Activated CD4-positive, alpha-beta T cell treated with anti-CD3 and anti-CD28 coated beads, Interleukin-2, Interleukin-6, amounts not matched to agents 100 ng/mL and 50 ng/mL, durations not matched to agents 16 hours and 8 hours (primary cell): ENCODE measurements at places on chromosomes 1 and 21.

- DNase-seq: no peak
Measured at GRCh38 chr1:81660286-81660685, 140.4 kb upstream of the ADGRL2 start.

GRCh38 chr1:51569284-51570062 is 47.4 kb upstream of the OSBPL9 start:
- DNase-seq: peak; percentile 83

DNA sequence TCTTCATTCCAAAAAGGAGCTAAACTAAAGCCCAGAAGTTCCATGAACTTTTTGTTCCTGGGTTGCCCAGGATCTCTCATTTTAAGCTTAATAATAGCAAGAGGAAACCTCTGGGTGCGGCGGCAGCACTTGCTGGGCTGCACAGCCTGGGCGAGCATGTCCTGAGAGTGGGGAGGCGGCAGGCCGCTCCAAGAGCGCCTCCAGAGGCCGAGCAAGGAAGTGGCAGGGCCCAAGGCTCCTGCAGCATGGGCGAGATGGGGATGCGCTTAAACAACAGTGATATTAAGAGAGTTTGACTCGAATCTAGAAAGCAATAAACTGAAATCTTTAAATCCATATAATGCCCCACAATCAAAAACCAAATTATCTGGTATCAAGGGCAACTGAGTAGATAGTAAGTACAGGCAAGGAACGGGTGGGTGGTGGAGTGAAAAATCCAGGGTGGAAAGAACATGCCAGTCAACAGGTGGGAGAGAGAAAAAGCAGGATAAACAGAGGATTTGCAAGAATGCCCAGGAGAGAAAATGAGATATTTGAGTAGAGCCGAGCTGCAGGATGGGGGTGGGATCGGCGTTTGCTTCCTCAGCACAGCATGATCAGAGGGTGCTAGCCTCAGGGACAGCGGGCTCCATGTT is 14.1 kb upstream of the TNR start:
- peak; percentile 49 for DNase-seq

GRCh38 chr1:241640867-241641622 is 876 bp upstream of the CHML start:
- DNase-seq: no peak

GRCh38 chr1:170267317-170267716 is 121.6 kb downstream of the NTMT2 start:
- no peak for DNase-seq

GRCh38 chr1:31413405-31414001 is 490 bp downstream of the SERINC2 start:
- no peak for DNase-seq

DNA sequence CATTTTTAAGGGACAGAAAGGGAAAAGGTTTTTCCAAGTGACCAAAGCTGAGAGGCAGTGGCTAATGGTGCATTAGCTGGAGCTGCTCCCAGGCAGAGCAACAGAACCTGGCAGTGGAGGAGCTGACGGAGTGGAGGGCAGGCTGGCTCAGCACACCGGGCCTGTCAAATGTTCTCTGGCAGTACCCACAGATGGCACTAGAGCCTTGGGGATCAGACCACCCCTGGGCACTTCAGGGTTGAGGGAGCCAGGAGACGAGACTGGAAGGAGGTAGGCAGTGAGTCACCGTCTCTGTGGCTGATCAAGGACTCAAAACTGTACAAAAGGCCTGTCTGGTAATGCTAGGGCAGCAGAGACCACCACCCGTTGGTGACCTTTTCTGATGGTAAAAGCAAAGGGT is 121.7 kb upstream of the KIAA0040 start:
- DNase-seq: no peak

- no peak for DNase-seq
Measured at GRCh38 chr1:19360843-19361610, 48.9 kb downstream of the SLC66A1 start.

DNA sequence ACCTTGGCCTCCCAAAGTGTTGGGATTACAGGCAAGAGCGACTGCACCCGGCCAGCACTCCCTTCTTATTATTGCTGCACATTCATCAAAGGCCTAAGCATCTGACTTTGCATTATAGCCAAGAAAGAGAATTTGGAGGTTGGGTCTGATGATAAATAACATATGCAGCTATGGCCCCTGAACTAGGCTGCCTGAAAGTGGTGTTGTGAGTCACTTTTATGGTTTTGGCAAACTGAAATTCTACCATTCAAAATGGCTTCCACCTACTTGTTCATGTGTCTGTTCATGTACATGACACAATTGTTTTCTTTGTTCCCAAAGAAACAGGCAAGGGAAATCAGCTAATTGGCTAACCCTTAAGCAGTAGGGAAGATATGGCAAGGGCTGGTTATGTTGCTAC is 25.0 kb upstream of the UAP1 start:
- peak; percentile 44 for DNase-seq

GRCh38 chr1:94072840-94073522 is 48.0 kb downstream of the ABCA4 start:
- DNase-seq: no peak
